ENCODE measurements at places on chromosomes 7 and 10.

DNA sequence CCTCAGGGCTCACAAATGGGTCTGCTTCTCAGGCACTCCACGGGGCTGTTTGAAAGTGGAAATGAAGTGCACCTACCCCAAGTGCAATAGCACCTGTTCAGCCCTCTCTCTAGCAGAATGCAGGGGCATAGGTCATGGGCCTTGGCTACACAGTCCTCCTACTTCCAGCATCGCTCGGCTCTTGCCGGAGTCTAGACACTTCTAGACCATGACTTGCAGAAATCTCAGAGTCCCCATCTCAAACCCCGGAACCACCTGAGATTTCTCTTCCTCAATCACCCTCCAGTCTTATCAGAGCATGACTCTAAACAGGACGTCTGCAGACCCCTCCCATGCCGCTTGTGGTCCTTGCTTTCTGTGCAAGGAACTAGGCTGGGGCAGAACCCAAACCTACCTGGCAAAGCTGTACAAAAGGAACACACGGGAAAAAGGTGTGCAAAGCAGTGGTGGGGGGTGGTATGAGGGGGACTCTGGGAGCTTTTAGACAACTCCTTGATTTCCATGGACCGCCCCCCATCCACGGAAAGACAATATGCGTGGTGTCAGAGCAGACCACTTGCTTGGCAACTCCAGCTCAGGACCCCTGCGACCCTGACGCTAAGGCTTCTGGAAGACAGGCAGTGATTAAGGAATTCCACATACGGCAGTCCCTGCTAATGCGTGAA is 13.8 kb downstream of the TMEM273 start:
- DNase-seq, result no peak

GRCh38 chr7:21300692-21301091 is 127.2 kb upstream of the SP4 start:
- no peak for DNase-seq

DNA sequence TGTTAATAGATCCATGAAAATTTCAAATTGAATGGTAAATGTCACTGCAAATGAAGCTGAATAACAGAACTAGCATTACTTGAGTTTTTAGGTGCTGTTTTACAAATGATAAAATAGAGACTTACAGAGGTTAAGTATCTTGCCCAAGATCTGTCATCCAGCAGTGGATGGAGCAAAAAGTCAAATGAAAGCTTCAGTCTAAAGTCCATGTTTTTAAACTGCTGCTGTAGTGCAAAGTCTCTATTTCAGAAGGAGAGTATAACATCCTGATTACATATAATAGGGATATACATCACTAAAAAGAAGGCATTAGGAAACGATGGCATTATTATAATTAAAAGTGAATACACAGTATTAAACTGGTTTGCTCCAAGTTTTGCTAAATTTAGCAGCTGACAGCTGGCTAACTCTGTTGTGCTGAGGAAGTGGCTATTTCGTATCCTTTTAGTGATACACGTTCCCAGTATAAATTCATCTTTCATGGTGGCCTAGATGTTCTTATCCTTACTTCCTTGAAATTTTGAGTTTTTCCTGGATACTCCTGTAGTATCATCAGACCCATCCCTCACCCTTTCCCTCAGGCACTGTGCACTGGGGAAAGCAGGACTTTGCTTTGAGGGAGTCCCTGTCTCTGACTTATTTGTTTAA is 603.2 kb downstream of the MAGI2 start:
- DNase-seq, result no peak

- DNase-seq, result no peak
Measured at GRCh38 chr7:147415991-147416390, 1174.6 kb upstream of the C7orf33 start.

- DNase-seq, result no peak
Measured at GRCh38 chr10:33886299-33886698, 551.8 kb upstream of the NRP1 start.

DNA sequence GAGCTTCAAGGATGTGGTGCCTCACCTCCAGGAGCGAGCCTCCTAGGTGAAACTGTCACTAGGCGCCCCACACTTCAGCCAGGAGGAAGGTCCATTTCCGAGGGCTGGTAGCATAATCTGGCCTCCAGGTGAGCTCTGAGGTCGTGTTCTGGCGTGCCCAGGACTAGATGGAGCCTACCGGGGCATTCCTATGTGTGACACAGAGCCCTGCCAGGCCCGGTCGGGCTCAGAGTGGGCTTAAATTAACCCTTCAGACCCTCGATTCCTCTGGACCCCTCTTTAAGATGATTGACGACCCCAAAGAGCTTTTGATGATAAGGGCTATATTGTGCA is 233.1 kb downstream of the EBF3 start:
- no peak for DNase-seq

DNA sequence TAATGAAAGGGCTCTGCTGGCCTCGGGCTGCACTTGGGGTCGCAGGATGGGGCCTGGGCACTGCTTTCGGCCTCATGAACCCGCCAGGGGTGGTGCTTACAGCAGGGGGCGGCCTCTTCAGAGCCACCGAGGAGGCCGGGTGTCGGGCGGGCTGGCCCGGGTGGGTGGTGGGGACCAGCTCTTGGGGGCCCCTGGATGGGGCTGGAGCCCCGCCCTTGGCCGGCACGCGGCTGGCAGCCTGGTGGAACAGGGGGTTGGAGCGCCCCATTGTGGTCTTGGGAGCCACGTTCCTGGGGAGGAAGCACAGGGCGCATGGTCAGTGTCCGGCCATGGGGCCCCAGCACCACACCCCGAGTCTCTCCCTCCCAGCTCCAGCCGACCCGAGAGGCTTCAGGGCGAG is 8.8 kb downstream of the ADAM8 start:
- no peak for DNase-seq

GRCh38 chr10:122849900-122850605 is 4.4 kb upstream of the CUZD1 start:
- DNase-seq, result no peak

GRCh38 chr10:132700156-132701098 is 85.5 kb downstream of the NKX6-2 start:
- DNase-seq, result no peak

DNA sequence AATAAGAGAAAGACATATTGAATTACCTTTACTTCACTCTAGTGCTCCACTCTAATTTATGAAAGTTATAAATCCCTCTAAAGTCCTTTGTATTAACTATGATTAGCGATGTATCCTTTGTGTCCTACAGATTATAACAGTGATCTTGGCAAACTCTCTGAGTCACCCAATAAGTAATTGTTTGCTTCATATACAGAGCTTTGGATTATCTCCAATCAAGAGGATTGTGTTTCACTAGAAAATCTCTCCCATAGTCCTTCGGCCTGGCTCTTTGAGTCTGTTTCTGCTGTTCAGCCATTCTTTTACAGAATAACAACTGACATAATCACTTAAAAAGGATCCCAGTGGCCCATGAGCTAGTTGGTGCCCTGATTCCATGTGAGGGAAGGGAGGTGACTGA is 9.5 kb downstream of the LMOD2 start:
- no peak for DNase-seq

- DNase-seq, result no peak
Measured at GRCh38 chr7:20741801-20742200, 44.9 kb downstream of the SP8 start.

DNA sequence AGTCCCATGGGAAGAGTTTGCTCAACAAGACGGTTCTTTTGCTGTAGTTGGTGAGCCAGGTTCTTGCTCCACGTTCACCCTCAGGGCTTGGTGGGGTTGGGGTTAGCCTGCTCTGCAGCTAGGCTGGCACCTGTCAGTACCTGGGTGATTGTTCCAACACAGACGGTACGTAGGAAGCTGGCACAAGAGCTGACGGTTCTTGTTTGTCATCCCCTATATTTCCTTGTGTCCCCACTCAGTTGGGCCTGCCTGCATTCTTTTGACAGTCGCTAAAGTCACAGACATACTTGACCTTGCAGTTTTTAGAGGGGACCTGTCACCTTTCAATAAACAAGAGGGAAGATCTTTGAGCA is 40.2 kb upstream of the SYPL1 start:
- DNase-seq, result no peak

DNA sequence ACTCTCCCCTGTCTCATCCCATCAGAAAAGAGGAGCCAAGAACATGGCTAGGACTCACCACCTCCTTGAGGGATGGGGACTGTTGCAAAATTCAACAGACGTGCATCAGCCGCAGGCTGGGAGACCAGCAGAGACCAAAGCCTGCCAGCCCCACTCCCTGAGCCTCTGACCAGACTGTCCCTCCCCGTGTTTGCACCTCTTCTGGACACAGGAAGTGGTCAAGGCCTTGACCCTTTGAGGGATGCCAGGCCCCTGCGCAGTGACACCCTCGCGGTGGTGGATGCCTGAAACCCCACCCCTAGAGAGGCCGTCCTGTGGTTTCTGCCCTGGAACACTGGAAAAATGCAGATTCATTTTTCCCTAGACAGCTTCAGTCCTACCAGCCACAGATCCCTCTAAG is 128.4 kb upstream of the TCF7L2 start:
- DNase-seq, result no peak

DNA sequence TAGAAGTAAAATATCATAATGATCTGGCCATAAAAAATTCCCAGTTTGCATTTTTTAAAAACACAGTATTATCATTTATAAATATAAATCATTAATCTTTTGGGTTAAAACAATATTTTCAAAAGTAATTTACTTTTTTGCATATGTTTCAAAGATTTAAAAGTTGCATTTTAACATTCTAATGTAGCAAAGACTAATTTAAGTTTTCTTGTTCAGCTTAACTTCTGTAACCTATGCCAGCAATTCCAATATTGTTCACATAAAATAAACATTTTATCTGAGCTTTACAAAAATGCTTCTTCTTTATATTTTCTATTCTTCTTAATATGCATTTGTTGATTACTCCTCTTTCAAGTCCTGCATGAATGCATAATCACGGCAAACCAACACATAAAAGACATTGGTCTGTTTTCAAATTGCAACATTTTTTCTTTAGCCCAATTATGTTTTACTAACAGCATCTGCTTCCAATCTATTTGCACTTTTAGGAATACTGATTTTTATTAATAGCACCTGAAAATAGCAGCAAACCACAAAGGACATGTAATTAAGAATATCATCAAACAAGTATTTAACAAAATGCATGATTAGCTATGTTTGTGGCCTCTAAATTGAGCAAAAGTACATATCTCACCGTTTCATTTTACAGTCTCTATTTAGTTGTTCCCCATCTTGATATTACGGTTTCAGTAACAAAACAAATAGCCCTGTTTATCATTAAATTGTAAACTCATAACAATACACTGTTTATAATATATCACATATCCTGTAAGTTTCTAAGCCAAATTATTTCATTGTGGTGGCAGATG is 286.9 kb upstream of the NFE2L3 start:
- DNase-seq, result no peak

DNA sequence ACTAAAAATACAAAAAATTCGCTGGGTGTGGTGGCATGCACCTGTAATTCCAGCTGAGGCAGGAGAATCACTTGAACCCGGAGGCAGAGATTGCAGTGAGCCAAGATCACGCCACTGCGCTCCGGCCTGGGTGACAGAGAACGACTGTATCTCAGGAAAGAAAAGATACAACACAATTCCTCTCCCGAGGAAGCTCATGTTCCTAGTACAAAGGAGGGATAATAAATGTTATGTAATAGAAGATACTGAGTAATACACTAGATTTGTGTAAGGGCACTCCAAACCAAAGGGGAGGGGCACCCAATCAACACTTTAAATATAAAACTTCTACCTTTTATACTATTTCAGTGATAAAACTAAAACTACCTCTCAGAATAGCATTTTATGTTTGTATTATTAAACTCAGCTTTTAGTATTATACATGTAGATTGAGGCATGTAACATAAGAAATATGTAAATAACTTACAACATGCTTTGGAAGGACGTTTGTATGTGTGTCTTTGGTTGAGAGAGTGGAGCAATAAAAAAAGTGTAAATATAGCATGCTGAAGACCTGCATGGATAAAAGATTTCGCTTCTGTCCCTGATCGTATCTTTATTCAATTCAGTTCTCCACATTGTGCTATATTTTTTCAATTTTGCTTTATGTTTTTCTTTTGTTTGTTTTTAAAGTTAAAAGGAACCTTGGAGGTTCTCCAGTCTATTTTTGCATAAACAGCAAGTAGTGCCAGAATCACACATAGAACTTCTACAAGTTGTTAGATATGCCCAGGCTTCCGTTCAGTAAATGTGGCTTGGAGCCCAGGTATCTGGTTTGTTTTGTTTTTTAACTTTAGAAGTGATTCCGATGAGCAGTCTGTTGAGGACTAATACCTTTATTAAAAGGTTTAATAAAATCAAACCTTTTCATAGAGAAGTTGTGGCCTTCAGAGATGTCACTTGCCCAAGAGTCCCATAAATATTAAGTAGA is 71.9 kb downstream of the WAC start:
- no peak for DNase-seq

- no peak for DNase-seq
Measured at GRCh38 chr7:150736864-150737263, 354 bp upstream of the GIMAP5 start.

All from fibroblast of skin of left quadriceps (primary cell).